ENCODE measurements at places on chromosomes 1 and 21.

DNA sequence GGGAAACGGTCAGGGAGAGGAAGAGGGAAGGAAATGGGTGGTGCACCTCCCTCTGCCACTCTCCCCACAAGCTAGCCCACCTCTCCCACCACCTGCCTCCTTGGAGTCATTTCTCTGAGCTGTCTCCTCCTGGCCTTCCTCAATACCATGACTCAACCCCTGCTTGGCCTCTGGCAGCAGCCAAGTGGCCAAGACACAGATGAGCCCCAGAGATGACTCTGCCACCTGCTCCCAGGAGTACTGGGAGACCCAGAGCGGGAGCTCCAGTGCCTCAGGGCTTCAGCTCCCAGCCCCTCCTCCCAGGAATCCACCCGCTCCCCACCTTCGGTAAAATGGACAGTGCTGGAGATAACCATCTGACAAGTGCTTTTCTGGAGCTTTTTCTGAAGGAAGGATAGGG is 2.6 kb downstream of the S100A16 start:
- no peak for DNase-seq

- no peak for DNase-seq
Measured at GRCh38 chr1:234586304-234586703, 23.7 kb downstream of the IRF2BP2 start.

GRCh38 chr1:81428998-81429397 is 371.7 kb upstream of the ADGRL2 start:
- DNase-seq = no peak

- DNase-seq = no peak
Measured at GRCh38 chr1:208216062-208216461, 28.1 kb downstream of the PLXNA2 start.

DNA sequence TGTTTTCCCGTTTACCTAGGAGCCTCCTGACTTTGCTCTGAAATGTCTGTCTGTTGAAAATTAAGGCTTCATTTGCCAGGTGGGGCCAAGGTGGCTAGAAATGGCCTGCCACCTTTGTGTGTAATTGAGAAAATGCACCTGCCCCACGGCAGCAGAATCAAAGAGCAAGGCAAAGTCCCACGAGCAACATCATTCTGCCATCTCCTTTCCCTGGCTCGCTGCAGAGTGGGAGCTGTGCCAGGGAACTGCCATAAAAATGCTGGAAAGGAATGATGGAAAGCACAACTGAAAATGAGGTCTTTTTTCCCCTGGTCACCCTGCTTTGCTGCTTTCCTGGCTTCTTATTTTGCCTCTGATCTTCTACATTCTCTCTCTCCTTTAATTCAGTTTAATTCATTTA is 5.5 kb upstream of the OLFML2B start:
- no peak for DNase-seq

- peak; percentile 51 for DNase-seq
Measured at GRCh38 chr1:167905182-167905581, 8.8 kb downstream of the ADCY10 start.

GRCh38 chr1:42266253-42267135 is 68.5 kb downstream of the FOXJ3 start:
- no peak for DNase-seq

DNA sequence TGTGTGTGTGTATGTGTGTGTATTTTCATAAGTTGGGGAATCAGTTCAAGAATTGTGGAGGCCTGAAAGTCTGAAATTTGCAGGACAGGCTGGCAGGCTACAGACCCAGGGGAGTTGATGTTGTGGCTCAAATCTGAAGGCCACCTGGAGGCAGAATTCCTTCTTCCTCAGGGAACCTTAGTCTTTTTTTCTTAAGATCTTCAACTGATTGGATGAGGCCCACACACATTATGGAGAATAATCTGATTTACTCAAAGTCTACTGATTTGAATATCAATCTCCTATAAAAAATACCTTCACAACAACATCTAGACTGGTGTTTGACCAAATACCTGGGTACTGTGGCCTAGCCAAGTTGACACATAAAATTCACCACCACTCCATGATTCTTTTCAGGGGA is 61.8 kb downstream of the MT1HL1 start:
- DNase-seq = no peak

DNA sequence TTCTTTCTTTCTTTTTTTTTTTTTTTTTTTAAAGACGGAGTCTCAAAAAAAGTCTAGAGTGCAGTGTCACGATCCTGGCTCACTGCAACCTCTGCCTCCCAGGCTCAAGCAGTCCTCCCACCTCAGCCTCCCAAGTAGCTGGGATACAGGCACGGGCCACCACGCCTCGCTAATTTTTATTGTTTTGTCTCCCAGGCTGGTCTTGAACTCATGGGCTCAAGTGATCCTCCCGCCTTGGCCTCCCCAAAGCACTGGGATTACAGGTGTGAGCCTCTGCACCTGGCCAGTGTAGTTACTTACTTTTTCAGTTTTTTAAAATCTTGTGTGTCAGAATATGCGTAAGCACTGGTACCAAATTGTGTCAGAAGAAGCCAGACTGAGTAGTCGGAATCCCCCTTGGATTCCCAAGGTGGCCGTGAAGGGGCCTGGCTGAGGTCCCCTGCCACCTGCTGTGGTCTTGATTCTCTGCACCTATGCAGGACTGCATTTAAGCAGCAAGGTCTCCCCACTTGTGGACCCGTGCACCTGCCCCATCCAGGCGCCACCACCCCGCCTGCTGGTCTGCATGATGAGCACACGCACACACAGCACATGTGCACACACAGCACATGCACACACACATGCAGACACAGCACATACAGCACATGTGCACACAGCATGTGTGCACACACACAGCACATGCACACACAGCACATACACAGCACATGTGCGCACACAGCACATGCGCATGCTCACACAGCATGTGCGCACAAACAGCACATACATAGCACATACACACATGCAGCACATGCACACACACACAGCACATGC is 47.5 kb downstream of the PCNT start:
- no peak for DNase-seq

GRCh38 chr1:226201029-226201593 is 14.6 kb upstream of the ACBD3 start:
- DNase-seq = no peak

DNA sequence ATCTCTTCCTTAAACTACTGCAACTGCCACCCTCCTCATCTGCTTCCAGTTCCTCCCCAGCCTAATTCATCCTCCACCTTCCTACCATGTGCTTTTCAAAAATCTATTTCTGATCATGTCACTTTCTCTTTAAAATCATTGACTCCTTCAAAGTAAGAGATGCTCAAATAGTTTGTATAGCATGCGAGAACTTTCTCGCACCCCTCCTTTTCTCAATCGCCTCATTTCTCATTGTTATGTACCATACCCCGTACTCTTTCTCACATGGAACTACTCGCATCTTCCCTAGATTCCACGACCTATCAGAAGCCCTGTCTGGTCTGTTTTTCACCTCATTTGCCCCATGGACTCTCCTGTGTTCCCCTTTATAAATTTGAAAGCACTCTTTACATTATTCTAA is 238.2 kb downstream of the NRIP1 start:
- no peak for DNase-seq

DNA sequence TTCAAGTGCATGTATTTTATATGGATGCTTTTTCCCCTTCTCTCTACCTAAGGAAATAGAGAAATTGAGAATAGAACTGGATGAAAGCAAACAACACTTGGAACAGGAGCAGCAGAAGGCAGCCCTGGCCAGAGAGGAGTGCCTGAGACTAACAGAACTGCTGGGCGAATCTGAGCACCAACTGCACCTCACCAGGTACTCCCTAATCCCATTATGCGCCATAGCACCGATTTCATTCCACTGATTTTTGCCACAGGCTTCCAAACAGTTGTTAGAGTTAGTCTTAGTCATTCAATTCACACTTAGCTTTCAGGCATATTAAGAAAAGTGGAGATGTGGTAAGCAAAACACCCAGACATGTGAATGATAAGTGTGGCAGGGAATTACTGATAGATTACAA is 122.8 kb downstream of the SDCCAG8 start:
- DNase-seq = no peak

- no peak for DNase-seq
Measured at GRCh38 chr1:206456577-206457370, 13.5 kb upstream of the IKBKE start.

DNA sequence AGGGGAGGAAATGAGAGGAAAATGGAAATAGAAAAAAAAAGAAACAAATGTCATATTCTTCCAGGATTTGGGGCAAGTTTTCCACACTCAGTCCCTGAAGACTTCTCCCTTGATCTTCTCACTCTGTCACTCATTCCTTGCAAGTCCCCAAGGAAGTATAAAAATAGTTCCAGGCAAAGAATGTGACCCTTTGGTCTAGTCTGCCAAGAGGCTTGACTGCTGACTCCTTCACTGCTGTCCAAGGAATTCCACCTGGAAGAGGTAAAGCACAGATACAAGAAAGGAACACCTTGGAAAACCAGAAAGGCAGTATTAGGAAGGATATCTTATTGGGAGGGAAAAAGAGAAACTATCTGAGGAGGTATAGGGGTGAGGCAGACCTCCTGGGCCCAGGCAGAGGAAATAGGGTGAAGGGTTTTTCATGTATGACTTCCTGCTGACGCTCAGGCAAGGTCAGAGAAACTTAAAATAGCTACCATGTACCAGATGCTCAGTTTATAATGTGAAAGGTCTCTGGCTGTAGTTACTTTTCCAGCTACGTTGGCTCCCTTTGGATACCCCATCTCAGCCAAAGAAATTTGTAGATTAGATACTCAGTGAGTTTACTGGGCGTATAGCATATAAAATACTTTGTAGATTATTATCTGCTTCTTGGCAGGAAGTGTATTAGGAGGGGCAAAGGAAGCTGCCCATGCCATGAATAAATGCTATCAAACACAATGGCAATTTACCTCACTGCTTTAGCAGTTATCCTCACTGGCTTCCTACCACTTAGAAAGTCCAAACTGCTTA is 2.0 kb upstream of the GJA5 start:
- no peak for DNase-seq

GRCh38 chr1:154998818-154999570 is 3.6 kb upstream of the ZBTB7B start:
- DNase-seq = no peak

GRCh38 chr21:34593954-34594531 is 20.9 kb downstream of the RCAN1 start:
- no peak for DNase-seq

DNA sequence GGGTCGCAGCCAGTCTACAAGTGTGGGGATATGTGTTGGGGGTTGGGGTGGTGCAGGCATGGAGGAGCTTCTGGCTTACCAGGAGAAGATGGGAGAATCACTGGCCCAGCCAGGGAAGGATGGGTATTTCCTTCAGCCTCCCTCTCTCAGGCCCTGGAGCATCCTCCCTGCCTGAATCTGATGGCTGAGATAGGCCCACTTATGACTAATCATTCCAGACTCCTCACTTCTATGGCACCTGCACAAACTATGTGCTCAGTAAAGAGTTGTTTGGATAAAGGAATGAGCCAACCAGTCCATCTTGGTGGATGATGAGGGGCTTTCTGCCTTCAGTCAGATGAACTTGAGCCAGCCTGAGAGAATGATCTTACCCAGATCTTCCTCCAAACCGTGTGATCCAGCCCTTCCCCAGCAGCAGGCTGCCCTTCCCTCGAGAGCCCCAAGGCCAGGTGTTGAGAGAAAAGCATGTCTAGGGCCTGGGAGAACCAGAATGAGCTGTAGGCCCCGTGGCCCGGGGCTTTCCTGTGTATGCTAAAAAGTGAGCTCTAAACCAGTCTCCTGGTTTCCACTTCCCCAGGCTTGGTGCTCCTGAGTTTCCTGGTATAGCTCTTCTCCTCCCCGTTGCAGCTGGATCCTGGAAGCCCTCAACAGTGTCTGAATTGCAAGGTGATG is 1.3 kb downstream of the GPA33 start:
- DNase-seq = no peak

DNA sequence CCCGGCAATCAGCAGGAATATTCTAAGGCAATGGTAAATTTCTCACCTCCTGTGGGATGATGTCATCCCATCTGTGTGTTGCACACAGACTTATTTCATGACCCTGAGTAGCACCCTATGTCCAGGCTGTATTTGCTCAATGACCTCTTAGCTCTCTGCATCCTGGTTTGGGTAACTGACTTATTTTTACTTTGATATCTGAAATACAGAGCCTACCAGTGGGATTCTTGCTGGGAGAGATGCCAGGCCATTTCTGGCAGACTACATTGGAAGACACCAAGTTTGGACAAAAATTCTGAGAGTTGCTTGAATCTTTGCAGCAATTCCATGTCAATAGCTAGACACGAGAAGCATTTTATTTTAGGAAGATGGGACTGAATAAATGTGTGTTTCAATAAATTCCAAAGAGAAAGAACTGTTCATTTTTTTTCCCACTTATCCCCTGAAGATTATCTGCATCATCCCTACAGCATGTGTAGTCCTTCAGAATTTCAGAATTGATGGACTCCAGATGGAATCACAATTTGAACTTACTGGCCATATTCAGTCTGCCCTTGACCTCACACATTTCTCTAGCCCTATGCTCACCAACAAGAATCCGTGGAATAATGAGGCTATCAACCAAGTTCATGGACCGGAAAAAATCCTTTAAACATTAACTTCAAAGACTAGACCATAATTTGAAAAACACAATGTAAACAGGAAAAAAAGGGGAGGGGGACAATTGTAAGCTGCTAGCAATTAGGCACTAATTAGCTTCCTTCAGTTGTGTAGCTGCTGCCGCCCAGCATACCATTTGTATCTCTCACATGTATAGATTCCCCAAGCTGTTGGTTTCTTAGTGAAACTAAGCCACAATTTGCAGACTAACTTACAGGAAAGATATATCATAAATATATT is 226.5 kb downstream of the HMCN1 start:
- no peak for DNase-seq

- no peak for DNase-seq
Measured at GRCh38 chr1:227763246-227764018, 28.2 kb downstream of the SNAP47 start.
